ENCODE measurements at places on chromosomes 11 and 22. TPM values are rescaled to one million over a fixed set of nuclear protein-coding genes. Genes with fewer than 3 reads are reported as not detected.

The DENND5A gene
- 122 TPM for total RNA-seq

GRCh38 chr11:131064373-131064991 lies 148.2 kb upstream of the SNX19 start:
- peaks cover 32% of the 10 kb centered on the region for H3K27me3 ChIP-seq
- DNase-seq = no peak
- H3K27ac ChIP-seq = no peak overlapping the region
- no peaks in the 10 kb centered on the region for H3K4me1 ChIP-seq
- no peak overlapping the region for H3K4me3 ChIP-seq

The BATF2 gene
- not detected for total RNA-seq

DNA sequence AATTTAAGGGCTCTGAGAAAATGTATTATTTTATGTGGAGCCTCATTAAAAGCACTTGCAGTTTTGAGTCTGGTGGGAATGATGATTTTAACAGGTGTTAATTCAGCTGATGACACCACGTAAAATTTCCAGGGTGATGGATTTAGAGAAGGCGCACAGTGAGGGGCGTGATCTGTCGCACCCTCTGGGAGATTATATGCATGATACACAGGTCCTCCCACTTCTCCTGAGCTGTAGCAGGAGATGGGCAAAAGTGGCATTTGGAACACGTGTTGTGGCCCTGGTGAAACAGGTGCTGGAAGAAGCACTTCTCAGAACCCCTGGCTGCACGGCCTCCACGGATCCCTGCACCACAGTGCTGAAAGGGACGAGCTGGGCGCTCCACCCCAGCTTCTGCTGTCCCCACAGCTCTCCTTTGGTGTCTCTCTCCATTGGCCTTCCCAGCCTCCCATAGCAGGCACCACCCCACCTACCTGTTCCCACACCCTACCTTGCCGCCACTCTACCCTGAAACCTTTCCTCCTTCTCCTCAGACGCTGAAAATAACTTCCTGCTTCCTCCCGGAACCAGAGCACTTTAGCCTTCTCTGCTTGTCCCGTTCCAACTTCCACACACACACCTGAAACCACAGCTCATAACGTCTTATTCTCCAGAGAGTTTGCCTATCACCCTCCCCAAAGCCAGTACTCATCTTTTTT lies 6.9 kb upstream of the SORL1 start:
- no peak for DNase-seq
- no peak overlapping the region for H3K27ac ChIP-seq
- no peaks in the 10 kb centered on the region for H3K36me3 ChIP-seq
- no peak overlapping the region for H3K4me3 ChIP-seq

- no peaks in the 10 kb centered on the region for H3K27me3 ChIP-seq
- DNase-seq = no peak
- peaks cover 36% of the 10 kb centered on the region for H3K4me1 ChIP-seq
- H3K27ac ChIP-seq = peak overlapping the region; percentile 29
These were observed 266.3 kb downstream of the DDX10 start for GRCh38 chr11:108931168-108931567.

The FLRT1 gene
- 0.54 TPM for total RNA-seq

The PKNOX2 gene
- total RNA-seq = 89.3 TPM

The OR10D3 gene
- total RNA-seq = not detected

GRCh38 chr22:22756109-22756508 lies 111.7 kb downstream of the GGTLC2 start:
- H3K27me3 ChIP-seq = peaks cover 25% of the 10 kb centered on the region
- no peaks in the 10 kb centered on the region for H3K36me3 ChIP-seq
- DNase-seq = peak; percentile 46
- H3K4me3 ChIP-seq = no peak overlapping the region

DNA sequence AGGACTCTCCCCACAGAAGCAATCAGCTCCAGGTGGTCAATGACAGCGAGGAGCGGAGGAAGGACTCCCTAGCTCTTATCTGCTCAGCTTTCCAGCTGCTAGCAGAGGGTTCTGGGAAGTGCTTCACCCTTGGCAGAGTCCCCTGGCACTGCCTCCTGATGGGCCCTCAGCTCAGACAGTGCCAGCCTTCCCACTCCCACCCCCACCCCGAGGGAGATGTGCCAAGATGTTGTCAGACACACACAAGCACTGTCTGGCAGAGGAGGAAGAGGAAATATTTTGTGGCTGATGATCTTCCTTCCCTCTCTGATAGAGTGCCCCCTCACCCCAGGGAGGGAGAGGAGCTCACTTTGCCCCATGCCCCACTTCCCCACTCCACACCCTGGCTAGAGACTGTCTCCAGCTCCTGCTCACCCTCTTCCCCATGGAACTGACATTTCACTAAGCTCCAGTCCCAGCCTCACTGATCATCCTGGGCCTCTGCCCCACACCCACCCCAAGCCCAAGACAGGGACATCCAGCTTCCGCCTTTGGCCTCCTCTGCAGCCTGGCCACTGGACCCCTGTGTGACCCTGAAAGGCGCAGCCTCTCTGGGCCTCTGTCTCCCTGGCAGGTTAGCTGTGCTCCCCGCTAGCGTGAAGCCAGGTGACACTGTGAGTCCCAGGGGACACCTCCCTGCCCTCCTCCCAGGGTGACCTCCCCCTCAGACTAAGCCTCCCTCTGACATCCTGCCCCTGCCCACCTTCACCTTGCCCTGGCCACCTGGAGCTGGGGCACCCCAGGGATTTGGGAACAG lies 44.5 kb downstream of the SLCO2B1 start:
- no peak overlapping the region for H3K4me3 ChIP-seq
- H3K27me3 ChIP-seq = peaks cover 21% of the 10 kb centered on the region
- H3K4me1 ChIP-seq = no peaks in the 10 kb centered on the region
- no peaks in the 10 kb centered on the region for H3K36me3 ChIP-seq
- DNase-seq = no peak
- no peak overlapping the region for H3K27ac ChIP-seq

The TESMIN gene
- 0.55 TPM for total RNA-seq

The FAT3 gene
- total RNA-seq = 12.3 TPM

GRCh38 chr11:2586793-2587131 lies 113.0 kb downstream of the KCNQ1OT1 start:
- no peak overlapping the region for H3K4me3 ChIP-seq
- no peak overlapping the region for H3K27ac ChIP-seq
- DNase-seq = peak; percentile 69
- H3K27me3 ChIP-seq = no peaks in the 10 kb centered on the region
- no peaks in the 10 kb centered on the region for H3K4me1 ChIP-seq

The ANO9 gene
- not detected for total RNA-seq

The SAA2 gene
- total RNA-seq = not detected

GRCh38 chr11:75691804-75692203 lies 23.0 kb upstream of the MAP6 start:
- no peak for DNase-seq
- H3K4me3 ChIP-seq = no peak overlapping the region
- no peak overlapping the region for H3K27ac ChIP-seq
- H3K27me3 ChIP-seq = peaks cover 74% of the 10 kb centered on the region

The MISFA gene
- total RNA-seq = 3.0 TPM

DNA sequence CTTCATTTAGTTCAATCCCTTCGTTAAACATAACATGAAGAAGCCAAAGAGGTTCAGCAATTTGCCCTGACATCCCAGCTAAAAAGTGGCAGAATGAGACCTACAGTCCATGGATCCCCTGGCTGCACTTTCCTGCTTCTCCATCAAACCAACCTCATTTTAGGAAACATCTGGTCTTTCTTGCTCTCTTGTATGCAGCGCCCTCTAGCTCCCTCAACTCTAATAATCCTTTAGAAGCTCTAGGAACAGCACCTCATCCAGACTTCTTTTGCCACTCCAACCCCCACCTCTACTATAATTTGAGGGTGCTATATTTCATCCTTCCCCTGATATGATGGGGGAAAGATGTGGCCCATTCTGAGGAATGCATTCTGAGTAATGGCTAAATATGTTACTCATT lies 7.4 kb downstream of the CNTF start:
- H3K27me3 ChIP-seq = no peaks in the 10 kb centered on the region
- no peak overlapping the region for H3K4me3 ChIP-seq
- H3K4me1 ChIP-seq = peaks cover 16% of the 10 kb centered on the region
- DNase-seq = no peak

The FXYD6 gene
- total RNA-seq = 0.99 TPM

DNA sequence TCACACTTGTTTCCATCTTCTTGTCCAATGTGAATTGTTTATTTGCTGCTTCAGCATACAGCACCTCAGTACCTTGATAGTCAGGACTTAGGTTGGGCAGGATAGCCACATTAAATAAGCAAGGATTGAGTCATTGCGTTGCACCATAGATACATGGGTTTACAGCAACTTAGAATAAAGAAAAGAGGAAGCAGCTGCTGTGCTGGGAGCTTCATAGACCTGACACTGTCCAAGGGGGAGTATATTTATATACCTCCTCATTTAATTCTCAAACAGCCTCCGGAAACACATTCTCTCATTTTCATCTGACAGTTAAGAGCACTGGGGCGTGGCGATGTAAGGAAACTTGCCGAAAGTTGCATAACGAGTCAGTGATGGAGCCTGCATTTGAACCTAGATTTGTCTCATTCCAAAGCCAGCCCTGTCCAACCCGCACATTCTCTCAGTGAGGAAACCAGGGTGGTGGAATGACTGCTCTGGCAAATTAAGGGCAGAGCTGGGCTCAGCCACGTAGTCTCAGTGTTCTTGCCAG lies 42.2 kb downstream of the UBASH3B start:
- peaks cover 10% of the 10 kb centered on the region for H3K36me3 ChIP-seq
- DNase-seq = no peak
- H3K27me3 ChIP-seq = no peaks in the 10 kb centered on the region
- no peak overlapping the region for H3K27ac ChIP-seq
- H3K4me3 ChIP-seq = no peak overlapping the region
- peaks cover 22% of the 10 kb centered on the region for H3K4me1 ChIP-seq

DNA sequence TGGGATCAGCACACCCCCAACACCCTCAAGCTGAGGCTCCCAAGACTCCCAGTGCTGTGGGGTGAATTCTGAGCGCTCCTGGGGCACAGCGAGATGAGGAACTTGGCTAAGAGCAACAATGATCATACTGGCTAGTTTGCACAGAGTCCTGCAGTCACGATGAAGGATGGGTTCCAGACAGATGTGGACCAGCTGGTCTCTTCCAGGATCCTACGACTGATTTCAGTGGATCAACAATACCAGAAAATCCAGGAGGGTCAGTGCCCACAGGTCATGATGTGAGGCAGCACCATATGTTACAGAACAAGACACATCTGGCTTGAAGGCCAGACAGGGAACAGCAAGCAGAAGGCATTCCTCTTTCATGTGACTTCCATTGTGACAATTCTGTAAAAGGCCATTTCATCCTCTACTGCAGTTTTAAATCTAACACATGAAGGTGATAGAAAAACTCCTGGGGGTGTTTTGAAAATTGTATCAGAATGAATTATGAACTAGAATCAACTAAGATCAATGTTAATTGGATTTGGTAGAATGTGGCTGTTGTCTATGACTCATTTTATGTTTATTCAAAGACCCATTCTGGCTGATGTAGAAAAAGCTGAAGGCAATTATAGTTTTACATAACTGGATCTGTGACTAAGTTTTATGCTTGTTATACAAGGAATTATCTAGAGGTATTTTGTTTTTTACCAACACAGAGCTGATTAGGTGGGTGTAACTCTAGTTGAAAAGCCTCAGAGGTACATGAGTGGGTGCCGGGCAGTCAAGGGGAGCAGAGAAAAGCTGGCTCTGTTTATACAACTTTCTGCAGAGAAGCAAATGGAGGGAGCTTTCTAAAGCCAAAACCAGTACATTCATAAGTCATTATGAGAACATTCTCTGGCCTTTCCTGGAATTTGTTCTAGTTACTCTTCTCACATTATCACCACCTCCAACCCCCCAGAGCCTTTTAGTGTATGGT lies 29.1 kb downstream of the OR52K1 start:
- H3K27ac ChIP-seq = no peak overlapping the region
- no peaks in the 10 kb centered on the region for H3K4me1 ChIP-seq
- no peak overlapping the region for H3K4me3 ChIP-seq

DNA sequence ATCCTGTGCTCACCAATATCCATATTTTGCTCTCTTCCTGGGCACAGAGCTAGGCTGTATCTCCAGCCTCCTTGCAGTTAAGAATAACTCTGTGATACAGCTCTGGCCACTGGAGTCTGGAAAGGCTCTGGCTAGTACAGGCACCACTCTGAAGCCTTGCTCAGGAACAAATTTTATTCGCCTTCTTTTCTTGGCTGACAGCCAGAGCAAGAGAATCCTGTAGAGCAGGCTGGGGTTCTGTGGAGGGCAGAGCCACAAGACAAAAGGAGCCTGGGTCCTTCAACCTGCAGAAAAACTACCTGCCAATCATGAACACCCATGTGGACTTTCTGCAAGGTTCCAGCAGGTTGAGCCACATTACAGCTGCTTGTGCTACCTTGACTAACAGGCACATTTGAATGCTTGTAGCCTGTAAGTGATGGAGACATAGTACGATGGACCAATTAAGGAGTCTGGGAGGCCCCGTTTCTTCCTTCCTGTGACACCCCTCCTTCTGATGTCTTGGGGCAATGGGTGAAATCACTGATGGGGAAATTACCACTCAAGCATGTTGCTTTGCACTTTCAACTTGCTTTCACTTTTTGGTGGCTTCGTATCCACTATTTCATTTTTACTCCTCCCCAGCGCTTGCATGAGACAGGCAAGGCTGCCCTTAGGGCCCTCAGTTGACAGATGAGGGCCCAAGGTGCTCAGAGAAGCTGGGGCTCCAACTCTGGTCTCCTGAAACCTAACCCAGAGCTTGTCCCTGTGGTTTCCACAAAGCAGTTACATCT lies 267.2 kb upstream of the SYN3 start:
- H3K4me3 ChIP-seq = no peak overlapping the region
- DNase-seq = no peak
- H3K27me3 ChIP-seq = no peaks in the 10 kb centered on the region
- H3K27ac ChIP-seq = no peak overlapping the region
- H3K4me1 ChIP-seq = peaks cover 4% of the 10 kb centered on the region

- no peak overlapping the region for H3K4me3 ChIP-seq
- peak overlapping the region; percentile 17 for H3K27ac ChIP-seq
- no peaks in the 10 kb centered on the region for H3K27me3 ChIP-seq
- no peak for DNase-seq
- H3K36me3 ChIP-seq = no peaks in the 10 kb centered on the region
These were observed 14.0 kb downstream of the KIAA0930 start for GRCh38 chr22:45226503-45227186.

- peaks cover 4% of the 10 kb centered on the region for H3K4me1 ChIP-seq
- H3K36me3 ChIP-seq = no peaks in the 10 kb centered on the region
These were observed 545.8 kb downstream of the INSC start for GRCh38 chr11:15660496-15660895.

The TSPAN18 gene
- total RNA-seq = 14.2 TPM

GRCh38 chr22:49674479-49675050 lies 153.1 kb downstream of the BRD1 start:
- peaks cover 2% of the 10 kb centered on the region for H3K4me1 ChIP-seq
- H3K27me3 ChIP-seq = peaks cover 33% of the 10 kb centered on the region
- H3K4me3 ChIP-seq = no peak overlapping the region
- DNase-seq = no peak
- no peak overlapping the region for H3K27ac ChIP-seq
- H3K36me3 ChIP-seq = no peaks in the 10 kb centered on the region

DNA sequence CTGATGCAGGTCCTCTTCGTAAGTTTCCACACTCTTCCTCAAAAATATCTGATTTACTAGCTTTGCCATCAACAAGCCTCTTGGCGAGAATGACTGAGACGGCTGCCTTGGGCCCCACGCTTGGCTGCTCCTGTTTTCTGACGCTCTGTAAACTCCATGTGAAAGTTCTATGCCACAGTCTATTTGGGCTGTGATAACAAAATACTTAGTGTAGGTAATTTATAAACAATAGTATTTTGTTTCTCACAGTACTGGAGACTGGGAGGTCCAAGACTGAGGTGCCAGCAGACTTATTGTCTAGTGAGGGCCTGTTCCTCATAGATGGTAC lies 123.2 kb upstream of the SORL1-AS1 start:
- H3K4me3 ChIP-seq = no peak overlapping the region
- H3K27me3 ChIP-seq = peaks cover 64% of the 10 kb centered on the region
- H3K27ac ChIP-seq = no peak overlapping the region
- no peaks in the 10 kb centered on the region for H3K36me3 ChIP-seq

The TPBGL gene
- total RNA-seq = 0.13 TPM

GRCh38 chr11:76621466-76621865 lies 49.1 kb downstream of the LRRC32 start:
- H3K4me3 ChIP-seq = no peak overlapping the region
- no peaks in the 10 kb centered on the region for H3K36me3 ChIP-seq
- DNase-seq = no peak
- H3K4me1 ChIP-seq = peaks cover 13% of the 10 kb centered on the region
